T-helper 1 cell (primary cell): ENCODE measurements at places on chromosomes 5 and 9.

DNA sequence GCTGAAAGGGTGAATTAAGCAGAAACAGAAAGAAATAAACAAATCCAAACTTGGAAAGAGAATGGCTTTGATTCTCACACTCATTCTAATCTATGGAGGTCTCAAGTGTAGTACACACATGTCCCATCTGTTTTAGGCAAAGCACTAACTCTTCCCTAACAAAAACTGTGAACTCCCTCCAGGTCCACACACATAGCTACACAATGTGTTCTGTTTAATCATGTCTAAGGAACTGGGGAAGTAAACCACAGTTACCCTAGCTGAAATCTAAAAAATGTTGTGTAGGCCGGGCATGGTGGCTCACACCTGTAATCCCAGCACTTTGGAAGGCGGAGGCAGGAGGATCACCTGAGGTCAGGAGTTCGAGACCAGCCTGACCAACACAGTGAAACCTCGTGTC is 118.7 kb upstream of the FST start:
- no peak for DNase-seq

- no peak for DNase-seq
Measured at GRCh38 chr5:83654427-83654994, 66.1 kb downstream of the HAPLN1 start.

DNA sequence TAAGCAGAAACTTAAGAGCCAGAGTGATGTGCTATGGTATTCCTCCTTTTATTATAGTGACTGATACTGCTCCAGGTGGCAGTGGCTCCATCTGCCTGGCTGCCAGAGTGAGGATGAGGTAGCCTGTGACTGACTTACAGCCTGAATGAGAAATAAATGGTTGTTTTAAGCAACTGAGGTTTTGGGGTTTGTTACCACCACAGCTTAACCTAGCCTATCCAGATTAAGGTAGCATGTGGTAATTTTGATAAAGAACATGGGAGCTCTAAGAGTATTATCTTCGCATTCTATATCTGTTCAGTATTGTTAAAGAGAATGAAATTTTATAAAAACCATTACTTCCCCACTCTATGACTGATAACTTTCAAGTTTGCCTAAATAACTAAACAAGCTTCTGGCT is 39.0 kb downstream of the GOLPH3 start:
- DNase-seq, result no peak

- no peak for DNase-seq
Measured at GRCh38 chr9:126962336-126962735, 47.8 kb downstream of the RALGPS1 start.

GRCh38 chr9:68821911-68822310 is 116.9 kb downstream of the PIP5K1B start:
- no peak for DNase-seq

DNA sequence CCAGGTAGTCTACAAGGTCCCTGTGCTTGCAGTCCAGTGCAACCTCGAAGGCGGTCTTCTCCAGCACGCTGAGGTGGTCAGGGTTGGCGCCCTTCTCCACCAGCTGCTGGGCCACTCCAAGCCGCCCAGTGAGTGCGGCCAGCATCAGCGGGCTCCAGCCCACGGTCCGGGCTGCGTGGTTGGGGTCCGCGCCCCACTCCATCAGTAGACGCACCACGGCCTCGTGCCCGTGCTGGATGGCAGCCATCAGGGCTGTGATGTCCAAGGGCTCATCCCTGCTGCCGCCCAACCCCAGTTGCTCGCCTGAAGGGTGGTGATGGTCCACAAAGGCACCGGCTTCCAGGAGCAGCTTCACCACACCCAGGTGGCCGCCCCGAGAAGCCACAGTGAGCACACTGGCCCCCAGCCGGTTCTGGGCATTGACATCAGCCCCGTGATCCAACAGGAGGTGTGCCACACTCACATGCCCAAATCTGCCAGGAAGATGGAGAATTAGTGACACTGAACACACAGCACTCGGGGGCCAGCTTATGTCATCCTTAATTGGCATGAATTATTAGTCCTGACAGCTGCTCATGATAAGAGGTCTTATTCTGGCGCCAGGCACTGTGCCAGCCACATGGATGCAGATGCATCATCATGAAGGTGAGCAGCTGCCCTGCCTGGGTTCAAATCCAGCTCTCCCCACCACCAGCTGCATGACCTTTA is 6.1 kb downstream of the ANKS6 start:
- no peak for DNase-seq

DNA sequence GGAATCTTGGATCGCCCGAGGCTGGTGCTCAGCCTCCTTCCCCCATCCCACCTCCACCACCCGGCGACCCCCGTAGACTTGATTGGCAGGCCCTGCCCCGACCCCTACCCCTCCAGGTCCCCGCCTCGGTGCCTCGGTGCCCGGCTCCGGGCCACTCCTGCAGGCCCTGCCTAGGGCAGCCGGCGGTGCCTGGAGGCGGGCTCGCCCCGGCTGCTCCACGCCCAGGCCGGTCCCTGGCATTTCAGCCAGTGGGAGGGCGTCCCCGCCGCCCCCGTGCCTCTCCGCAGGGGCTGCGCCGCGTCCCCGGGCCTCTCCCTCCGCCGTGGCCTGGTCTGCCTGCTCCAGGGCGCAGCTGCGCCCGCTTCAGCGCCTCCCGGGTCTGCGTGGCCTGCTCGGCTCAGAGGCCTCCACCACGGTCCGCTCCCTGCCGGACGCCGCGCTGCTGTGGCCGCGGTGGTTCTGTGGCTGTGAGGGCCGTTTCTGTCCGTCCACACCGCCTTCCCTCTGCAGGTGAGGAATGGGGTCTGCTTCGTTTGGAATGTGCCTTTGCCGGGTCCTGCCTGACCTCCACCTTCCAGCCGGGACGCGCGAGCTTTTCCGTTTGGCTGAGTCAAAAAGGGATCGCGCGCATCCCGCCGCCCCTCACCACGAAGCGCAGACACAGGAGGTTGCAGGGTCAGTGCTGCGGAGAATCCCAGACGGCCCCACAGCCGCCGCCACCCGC is 48.3 kb upstream of the IRX4 start:
- DNase-seq, result no peak

DNA sequence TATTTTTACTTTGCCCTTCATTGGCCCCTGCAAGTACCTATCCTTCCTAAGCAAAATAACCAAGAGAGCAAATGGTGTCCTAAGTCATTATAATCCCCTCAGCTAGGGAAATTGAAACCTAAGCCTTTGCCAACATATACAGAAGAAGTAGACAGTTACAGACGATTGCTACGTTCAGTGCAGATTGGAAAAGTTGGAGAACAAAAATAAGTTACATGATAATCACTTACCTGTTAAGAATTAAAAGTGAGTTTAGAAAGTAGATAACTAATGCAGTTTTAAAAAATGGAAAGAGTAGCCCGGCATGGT is 244.8 kb downstream of the MPDZ start:
- no peak for DNase-seq

GRCh38 chr5:59587489-59588337 is 305.8 kb downstream of the PDE4D start:
- DNase-seq, result no peak

- DNase-seq, result no peak
Measured at GRCh38 chr5:55599148-55600050, 64.6 kb upstream of the PLPP1 start.

GRCh38 chr5:44266882-44267576 is 122.2 kb downstream of the FGF10 start:
- no peak for DNase-seq

DNA sequence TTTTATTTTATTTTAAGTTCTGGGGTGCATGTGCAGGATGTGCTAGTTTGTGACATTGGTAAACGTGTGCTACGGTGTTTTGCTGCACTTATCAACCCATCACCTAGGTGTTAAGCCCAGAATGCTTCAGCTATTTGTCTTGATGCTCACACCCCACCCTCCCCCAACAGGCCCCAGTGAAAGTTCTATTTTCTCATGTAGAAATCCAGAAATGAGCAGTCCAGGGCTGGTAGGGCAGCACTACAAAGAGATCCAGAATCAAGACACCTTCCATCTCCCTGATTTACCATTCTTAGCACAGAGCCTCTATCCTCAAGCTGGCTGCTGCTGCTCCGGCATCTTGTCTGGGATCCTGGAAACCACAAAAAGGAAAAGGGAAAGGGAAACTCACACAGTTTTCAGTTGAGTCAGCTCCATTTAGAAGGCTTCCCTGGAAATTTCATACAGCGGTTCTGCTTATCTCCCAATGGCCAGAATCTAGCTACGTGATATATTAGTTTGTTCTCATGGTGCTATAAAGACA is 85.4 kb upstream of the SMARCA2 start:
- DNase-seq, result no peak

DNA sequence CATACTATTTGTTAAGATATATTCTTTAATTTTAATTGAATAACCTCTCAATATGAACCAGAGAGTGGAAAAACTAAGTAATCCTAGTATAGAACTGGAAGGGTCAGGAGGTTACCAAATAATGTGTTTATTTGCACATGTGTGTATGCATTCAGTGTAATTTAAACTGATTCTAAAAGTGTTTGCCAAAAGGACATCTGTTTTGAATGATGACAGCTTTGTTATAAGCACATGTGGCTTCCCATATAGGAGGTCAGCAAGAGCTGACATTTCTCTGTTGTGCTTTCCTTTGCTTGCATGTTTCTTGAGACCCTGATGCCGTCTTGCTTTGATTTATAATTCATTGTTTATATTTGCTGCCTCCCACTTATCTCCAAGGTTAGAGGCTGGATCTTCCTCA is 383.4 kb downstream of the BRINP1 start:
- no peak for DNase-seq

DNA sequence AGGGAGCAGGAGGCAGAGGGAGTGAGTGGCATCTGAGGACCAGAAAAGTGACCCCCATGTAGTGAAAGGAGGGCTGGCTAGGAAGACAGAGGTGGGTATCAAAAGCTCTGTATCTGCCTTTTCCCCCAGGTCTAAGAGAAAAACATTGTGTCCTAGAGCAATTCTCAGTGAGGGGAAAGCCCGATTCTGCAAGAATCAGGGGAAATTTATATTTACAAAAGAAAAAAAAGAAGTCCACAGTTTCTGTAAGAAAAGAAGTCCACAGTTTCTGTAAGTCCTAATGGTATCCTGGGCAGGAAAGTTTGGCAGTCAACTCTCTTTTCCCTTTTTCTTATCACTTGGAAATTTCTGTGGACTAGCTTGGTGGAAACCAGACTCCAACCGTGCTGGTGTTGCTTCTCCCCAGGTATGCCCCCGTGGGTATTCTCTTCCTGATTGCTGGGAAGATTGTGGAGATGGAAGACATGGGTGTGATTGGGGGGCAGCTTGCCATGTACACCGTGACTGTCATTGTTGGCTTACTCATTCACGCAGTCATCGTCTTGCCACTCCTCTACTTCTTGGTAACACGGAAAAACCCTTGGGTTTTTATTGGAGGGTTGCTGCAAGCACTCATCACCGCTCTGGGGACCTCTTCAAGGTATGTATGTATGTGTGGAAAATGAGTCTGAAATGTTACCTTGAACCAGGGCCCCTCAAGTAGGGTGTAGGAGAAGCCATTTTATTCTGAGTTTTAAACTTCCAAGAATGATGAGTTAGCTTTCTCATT is 73.0 kb downstream of the SLC1A3 start:
- DNase-seq, result no peak

GRCh38 chr5:159440235-159440634 is 109.9 kb upstream of the IL12B start:
- no peak for DNase-seq

- no peak for DNase-seq
Measured at GRCh38 chr5:42908086-42908485, 96.4 kb upstream of the SELENOP start.

- no peak for DNase-seq
Measured at GRCh38 chr5:149154650-149155049, 13.4 kb downstream of the ABLIM3 start.

DNA sequence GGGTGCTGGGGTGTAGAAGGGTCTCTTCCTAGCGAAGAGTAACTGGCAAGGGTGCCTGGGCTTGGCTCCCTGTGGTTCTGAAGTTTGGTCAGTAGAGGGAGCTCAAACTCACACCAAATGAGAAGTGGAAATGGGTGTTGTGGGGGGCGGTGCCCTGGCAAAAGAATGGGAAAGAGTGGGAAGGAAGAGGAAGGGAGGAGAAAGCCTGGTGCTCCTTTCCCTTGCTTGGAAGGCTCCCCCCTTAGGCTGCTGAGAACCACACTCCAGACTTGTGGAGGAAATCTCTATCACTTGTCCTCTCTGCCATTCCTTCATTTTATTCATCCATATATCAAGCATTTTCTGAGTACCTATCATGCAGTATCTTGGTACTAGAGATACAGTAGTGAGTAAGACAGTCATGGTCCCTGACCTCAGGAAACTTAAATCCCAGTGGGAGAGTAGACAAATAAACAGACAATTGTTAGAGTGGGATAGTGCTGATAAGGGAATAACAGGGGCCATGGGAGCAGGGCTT is 13.0 kb downstream of the SLC4A9 start:
- DNase-seq, result peak; percentile 25

DNA sequence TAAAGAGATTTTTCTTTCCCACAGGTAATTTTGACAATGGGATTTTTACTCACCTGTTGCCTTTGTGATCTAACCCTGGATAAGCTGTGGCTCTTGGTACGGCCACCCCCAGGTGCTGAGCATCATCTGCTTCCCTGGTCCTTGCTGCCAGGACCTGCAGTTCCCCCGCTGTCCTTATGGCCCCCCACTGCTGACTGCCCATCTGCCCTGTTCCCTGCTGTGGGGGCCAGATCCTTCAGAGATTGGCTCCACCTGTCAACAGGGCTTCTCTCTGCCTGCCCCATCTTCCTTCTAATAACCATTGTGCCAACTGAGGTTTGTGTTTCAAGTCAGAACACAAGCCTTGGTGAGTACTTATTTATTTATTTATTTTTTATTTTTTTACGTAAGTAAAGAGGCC is 183.3 kb downstream of the MAPKAP1 start:
- DNase-seq, result no peak

DNA sequence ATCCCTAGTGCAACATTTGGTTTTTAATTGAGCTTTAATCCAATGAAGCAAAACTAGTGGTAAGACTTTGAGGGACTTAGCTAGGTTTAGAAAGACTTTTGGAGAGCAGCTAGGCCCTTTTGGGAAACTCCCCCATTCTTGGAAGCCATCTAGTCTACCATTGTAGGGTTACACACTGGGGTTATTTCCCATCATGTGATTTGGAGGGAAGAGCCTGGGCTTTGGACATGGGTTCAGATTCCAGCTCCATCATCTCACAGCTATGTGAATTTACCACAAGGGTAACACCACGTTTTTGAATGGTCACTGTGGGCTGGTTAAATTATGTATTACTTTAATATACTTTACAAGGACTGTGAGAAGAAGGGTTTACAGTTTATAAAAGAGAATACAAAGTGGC is 18.3 kb upstream of the TNFSF15 start:
- DNase-seq, result no peak
